Esophagus squamous epithelium (tissue), 5 donors: ENCODE measurements at places on chromosomes 16 and 17.

- DNase-seq: no peak
- no peaks in the 10 kb centered on the region for H3K36me3 ChIP-seq
- H3K27ac ChIP-seq: no peak overlapping the region
- no peak overlapping the region for H3K4me3 ChIP-seq
- no peaks in the 10 kb centered on the region for H3K27me3 ChIP-seq
These were observed 85.2 kb downstream of the FTO start for GRCh38 chr16:53789137-53789536.

DNA sequence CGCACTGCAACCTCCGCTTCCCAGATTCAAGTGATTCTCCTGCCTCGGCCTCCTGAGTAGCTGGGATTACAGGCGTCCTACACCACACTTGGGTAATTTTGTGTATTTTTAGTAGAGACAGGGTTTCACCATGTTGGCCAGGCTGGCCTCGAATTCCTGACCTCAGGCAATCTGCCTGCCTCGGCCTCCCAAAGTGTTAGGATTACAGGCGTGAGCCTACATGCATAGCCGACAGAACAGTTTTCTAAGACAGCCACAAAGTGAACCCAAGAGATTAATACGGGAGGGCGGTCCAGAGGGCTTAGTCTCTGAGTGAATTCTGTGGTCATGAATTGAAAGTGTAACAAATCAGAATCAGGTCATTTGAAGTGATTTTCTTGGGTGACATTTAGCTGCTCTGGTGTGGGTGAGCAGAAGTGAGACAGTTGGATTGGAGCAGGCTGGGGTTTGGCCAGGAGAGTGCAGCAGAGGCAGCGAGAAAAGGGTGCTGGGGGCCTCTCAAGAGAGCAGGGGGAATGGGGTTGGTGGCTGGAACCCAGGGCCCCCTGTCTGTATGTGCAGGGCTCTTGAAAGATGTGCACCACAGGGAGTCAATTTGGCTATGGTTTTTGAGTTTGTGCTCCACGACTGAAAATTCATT is 231.4 kb upstream of the WSCD1 start:
- DNase-seq: no peak
- H3K27me3 ChIP-seq: no peaks in the 10 kb centered on the region
- H3K4me3 ChIP-seq: no peak overlapping the region
- H3K36me3 ChIP-seq: no peaks in the 10 kb centered on the region
- no peaks in the 10 kb centered on the region for H3K4me1 ChIP-seq
- H3K27ac ChIP-seq: no peak overlapping the region

GRCh38 chr16:84648595-84649510 is 542 bp downstream of the KLHL36 start:
- peaks cover 8% of the 10 kb centered on the region for H3K36me3 ChIP-seq
- DNase-seq: no peak
- H3K4me3 ChIP-seq: peak overlapping the region; percentile 96

- H3K4me1 ChIP-seq: peaks cover 49% of the 10 kb centered on the region
- H3K36me3 ChIP-seq: no peaks in the 10 kb centered on the region
- no peak overlapping the region for H3K27ac ChIP-seq
- H3K4me3 ChIP-seq: no peak overlapping the region
- no peak for DNase-seq
These were observed 5.7 kb upstream of the PKMYT1 start for GRCh38 chr16:2985893-2986355.

- H3K36me3 ChIP-seq: no peaks in the 10 kb centered on the region
- peaks cover 3% of the 10 kb centered on the region for H3K4me1 ChIP-seq
- no peak overlapping the region for H3K27ac ChIP-seq
- H3K4me3 ChIP-seq: no peak overlapping the region
These were observed 18.5 kb upstream of the N4BP1 start for GRCh38 chr16:48628359-48628985.

DNA sequence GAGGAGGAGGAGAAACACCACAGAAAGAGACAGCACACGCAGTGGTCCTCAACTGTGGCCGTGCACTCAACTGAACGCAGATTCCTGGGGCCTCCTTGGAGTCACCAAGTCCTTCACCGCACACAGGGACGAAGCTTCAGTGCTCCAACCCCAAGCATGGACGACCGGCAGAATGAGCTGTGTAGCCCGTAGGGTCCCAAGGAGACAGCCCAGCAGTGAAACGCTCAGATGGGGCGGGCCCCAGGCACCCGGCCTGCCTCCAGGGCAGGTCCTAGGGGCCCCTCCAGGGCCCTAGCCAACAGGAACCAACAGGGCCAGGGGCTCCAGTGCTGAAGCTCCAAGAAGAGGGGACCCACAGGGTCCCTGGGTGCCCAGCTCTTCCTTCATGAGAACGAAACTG is 13.2 kb downstream of the RAB40B start:
- no peaks in the 10 kb centered on the region for H3K4me1 ChIP-seq
- no peak overlapping the region for H3K4me3 ChIP-seq
- H3K27me3 ChIP-seq: no peaks in the 10 kb centered on the region
- no peaks in the 10 kb centered on the region for H3K36me3 ChIP-seq
- H3K27ac ChIP-seq: no peak overlapping the region
